ENCODE measurements at places on chromosomes 3 and 15. TPM values are rescaled to one million over a fixed set of nuclear protein-coding genes. Genes with fewer than 3 reads are reported as not detected.

GRCh38 chr15:35206060-35206675, 121.1 kb upstream of the NANOGP8 start:
- peak; percentile 12 for DNase-seq

- DNase-seq = no peak
Observed at GRCh38 chr3:100209948-100210771, 50.6 kb upstream of the TBC1D23 start.

Gene COL7A1
- 3.0 TPM for total RNA-seq

Gene PTX3
- 9.1 TPM for total RNA-seq

GRCh38 chr3:60652829-60653228, 598.4 kb downstream of the FHIT start:
- no peak for DNase-seq

- no peak for DNase-seq
Observed at GRCh38 chr3:62318365-62318751, 55.0 kb downstream of the FEZF2 start.

Gene SCAANT1
- not detected for total RNA-seq

- DNase-seq = no peak
Observed at GRCh38 chr3:49638445-49638844, 35.7 kb upstream of the APEH start.
